Activated T-cell treated with anti-CD3 and anti-CD28 coated beads for 1 hour (primary cell): ENCODE measurements at places on chromosomes 13 and 19.

- no peak for DNase-seq
These were observed 24.0 kb upstream of the EIF3G start for GRCh38 chr19:10143681-10144080.

DNA sequence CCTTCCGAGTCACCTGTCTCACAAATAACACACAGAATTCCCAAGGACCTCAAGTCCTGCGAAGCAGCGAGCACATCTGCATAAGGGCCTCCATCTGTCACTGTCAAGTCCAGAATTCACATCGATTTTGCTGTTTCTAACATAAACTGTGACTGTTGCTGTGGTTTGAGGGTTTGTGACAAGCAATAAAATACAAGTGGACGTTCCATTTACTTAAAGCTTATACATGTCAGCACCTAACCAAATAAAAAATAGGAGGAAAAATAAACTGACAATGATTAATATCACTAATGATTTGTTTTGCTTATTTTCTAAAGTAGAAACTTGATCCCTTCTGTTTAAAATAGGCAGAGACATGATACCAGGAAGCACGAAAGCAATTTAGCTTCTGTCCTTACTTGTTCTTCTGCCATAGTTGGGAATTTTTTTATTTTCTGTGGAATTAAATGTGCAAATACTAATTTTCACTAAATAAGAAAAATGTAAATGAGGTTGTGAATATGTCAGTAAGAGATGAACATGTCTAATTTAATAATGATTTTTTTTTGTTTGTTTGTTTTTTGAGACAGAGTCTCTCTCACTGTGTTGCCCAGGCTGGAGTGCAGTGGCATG, 279.1 kb downstream of the FGF9 start:
- DNase-seq = no peak

DNA sequence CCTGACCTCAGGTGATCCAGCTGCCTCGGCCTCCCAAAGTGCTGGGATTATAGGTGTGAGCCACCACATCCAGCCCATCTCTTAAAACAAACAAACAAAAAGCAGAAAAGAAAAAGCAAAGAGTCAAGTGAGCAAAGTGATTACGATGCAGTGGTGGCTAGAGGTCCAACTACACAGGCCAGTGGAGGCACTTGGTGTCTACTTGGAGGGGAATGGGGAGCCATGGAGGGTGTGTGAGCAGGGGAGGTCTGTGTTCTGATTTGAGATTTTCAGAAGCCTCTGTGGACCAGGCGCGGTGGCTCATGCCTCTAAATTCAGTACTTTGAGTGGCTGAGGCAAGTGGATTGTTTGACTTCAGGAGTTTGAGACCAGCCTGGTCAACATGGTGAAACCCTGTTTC, 6.6 kb downstream of the COLGALT1 start:
- DNase-seq = no peak

GRCh38 chr19:7545904-7546303, 10.4 kb downstream of the PNPLA6 start:
- no peak for DNase-seq

GRCh38 chr13:32045537-32045936, 14.0 kb downstream of the FRY start:
- no peak for DNase-seq

GRCh38 chr19:15396436-15396835, 16.8 kb upstream of the AKAP8 start:
- DNase-seq = no peak

GRCh38 chr13:98273824-98274742, 97.0 kb upstream of the RNF113B start:
- no peak for DNase-seq

DNA sequence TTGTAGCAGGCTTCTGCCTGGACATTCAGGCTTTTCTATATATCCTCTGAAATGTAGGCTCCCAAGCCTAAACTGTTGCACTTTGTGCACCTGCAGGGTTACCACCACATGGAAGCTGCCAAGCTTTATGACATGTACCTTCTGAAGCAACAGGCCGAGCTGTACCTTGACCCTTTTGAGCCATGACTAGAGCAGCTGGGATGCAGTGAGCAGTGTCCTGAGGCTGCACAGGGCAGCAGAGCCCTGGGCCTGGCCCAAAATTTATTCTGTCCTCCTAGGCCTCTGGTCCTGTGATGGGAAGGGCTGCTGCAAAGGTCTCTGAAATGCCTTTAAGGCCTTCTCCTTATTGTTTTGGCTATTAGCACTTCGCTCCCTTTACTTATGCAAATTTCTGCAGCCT, 23.5 kb upstream of the CD177 start:
- DNase-seq = no peak

- no peak for DNase-seq
These were observed 1074.3 kb upstream of the PCDH9 start for GRCh38 chr13:68304286-68304893.

GRCh38 chr19:30555075-30555790, 183.0 kb downstream of the ZNF536 start:
- DNase-seq = no peak

GRCh38 chr13:48078251-48078656, 16.6 kb downstream of the MED4 start:
- DNase-seq = no peak

GRCh38 chr19:56885173-56885985, 44.9 kb upstream of the PEG3 start:
- no peak for DNase-seq

DNA sequence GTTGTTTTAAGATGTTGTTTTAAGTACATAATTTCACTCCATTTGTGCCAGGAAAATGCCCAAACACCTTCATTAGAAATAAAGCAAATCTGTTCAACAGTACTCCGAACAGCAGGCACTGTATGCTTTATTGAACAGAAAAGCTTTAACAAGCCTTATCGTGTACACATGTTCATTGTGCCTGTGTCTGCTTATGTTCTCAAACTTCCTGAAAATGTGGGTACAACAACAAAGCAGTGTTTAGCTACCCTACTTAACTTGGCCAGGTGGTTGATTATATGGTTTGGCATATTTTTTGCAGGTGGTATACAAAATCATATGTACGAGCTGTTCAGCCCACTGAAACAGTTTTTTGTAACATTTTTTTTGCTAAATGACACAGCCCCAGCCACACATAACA, 718.0 kb downstream of the DACH1 start:
- DNase-seq = no peak

DNA sequence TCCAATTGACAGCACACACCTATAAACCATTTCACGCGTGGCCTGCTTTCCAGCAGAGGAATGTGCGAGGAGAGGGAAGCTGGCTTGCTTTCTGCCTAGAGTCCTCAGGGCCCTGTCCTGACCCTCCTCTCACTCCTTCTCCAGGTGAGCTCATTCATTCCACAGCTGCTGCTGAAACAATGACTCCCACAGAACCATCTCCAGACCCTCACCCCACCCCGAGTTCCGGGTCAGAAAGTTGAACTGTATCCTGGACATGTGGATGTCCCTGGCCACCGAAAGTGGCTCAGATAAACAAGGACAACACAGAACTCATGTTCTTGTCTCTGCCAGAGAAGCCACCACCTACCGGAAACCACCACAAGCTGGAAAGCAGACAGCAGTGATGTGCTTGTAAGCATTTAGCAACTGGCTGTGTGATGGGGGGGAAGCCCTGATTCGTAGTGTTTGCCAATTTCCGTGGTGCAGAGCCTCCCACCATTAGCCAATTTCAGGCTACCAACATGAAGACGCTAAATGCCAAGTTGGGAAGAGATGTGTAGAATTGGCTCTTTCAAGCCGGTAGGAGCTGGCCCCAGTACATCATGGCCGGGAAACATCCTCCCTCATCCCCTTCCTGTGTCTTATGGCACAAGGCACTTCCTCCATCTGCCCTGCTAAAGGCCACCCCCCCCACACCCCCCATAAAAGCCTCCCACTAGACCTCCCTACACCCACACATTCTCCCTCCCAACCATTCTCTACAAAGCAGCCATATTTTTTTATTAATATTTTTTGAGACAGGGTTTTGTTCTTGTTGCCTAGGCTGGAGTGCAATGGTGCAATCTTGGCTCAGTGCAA, 5.0 kb downstream of the SYCE2 start:
- peak; percentile 42 for DNase-seq

DNA sequence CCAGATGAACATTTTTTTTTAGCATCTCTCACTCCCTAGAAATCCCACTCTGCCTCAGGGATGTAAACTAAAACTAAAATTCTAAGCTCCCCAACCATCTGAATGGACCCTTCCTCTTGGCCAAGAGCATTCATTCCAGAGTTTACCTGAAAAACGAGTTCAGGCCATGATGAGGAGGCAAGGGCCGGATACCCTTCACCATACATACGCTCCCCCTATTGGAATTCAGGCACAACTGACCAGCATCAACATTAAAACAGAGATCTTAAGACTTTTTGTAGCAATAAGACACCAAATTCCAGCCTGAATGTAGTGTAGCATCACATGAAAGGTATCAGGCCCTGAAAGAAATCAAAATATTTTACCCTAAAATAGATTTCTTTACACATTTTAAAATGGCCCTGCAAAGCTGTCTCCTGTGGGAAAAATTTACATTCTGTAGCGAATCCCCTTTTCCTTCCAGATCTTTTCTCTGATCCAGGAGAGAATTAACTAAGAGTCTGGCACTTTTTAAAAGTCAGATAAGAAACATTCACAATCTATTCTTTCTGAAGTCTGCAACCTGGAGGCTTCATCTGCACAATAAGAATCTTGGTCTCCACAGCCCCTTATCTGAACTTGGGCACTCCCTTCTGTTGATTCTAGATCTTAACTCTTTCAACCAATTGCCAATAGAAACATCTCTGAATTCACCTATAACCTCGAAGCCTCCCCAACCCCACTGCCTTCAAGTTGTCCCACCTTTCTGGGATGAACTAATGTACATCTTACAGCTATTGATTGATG, 888.5 kb downstream of the UQCRFS1 start:
- no peak for DNase-seq

- DNase-seq = no peak
These were observed 1.3 kb downstream of the FPR3 start for GRCh38 chr19:51796195-51796679.

- DNase-seq = no peak
These were observed 95.1 kb upstream of the DACH1 start for GRCh38 chr13:71962126-71962525.

DNA sequence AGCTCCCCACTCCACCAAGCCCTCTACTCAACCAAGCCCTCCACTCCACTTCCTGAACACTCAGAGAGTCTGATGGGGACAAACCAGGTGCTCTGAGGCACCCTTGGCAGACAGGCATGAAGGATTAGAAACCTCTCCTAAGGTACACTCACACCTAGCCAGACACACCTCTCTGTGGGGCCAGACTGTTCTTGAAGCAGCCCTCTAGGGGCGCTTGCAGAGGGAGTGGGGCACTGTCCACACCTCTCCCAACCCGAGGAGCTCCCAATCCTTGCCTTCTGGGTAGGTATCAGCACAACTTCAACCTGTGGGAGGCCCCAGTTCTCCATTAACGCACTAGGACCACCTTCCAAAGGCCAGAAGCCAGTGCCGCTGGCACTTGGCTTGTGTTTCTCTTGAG, 108.7 kb upstream of the VSTM2B start:
- DNase-seq = no peak

DNA sequence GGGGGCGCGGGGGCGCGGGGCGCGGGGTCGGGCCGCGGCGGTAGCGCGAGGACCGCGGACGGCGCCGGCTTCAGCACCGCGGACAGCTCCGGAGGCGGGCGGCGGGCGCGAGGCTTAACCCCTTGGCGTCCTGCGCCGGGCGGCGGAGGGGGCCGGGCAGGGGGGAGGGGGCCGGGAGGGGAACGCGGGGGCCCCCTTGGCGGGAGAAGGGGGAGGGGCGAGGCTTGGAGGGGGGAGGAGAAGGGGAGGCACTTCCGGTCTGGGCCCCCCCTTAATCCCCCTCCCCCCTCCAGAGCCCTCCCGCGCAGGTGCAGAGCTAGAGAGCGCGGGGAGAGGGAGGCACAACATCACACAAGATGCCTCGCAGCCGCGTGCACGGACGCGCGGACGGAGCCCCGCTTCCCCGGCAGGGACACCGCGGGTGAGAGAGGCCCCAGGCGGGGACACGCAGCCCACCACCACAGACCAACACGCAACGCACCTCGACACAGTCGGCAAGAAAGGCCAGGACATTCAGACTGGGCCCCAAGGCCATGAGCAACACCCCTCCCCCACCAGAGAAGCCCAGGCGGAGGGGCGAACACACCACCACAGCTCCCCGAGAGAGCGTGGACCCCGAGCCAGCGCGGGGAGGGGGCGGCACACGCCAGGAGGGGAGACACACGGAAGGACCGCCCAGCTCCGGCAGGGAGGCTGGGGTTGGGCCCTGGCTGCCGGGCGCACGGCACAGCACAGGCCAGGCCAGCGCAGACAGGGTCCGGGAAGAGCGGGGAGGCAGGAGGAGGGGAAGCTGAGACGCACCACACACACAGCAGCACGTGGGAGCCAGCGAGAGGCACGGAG, 24.1 kb downstream of the SHANK1 start:
- no peak for DNase-seq

DNA sequence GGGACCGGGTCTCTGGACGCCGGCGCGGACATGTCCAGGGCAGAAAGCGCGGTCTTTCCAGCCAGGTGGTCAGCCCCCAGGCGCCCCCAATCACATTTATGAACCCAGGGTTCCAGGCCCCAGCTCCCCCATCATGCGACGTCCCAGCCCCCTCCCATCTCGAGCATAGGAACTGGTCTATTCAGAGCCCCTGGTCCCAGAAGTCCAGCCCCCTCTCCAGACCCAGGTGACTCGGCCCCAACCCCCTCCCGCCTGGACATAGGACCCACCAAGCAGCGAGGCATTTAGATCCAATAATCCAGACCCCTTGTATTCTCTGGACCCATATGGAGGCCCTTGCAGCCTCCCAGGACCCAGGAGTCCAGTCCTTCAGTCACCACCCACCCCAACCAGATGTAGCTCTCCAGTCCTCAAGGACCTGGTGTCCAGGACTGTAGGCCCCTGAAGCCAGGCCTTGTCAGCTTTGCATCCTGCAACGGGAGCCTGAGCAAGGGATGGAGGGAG, 501 bp downstream of the APLP1 start:
- DNase-seq = no peak

GRCh38 chr19:9877780-9878510, 42.8 kb downstream of the PIN1 start:
- no peak for DNase-seq

DNA sequence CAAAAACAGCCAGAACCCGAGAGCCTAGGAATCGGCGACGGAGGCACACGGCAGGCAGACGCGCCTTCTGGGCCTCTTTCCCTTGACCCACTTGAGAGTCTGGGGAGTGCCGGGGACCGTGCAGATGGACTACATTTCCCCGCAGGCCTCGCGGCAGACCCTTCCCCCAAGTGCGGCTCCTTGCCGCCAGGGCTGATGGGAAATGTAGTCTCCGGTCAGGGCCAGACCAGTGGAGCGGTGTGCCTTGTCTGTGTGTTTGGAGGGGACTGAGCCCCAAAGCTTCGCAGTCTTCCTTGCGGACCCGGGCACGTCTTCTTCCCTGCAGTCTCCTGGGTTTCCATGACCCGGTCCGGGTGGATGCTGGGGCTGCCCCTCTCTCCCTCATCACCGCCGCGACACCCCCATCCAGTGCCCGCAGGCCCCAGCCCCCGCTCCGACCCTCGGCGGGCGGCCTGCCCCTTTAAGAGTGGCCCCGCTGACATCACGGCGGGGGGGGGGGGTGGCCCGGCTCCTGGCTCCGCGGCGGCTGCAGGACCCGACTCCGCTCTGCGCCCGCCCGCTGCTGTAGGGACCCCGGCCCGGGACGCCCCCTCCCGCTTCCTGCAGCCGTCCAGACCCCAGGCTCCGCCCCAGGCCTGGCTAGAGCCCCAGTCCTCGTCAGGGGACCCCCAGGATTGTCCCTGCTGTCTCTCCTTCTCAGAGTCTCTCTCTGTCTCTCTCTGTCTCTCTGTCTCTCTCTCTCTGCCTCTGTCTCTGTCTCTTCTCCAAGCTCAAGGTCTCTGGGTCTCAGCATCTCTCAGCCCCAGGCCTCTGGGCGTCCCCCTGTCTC, 758 bp upstream of the CACNG7 start:
- DNase-seq = peak; percentile 21

GRCh38 chr19:42450314-42450934, 7.7 kb upstream of the CXCL17 start:
- peak; percentile 60 for DNase-seq
